ENCODE measurements at places on chromosomes 16 and 17. TPM values are rescaled to one million over a fixed set of nuclear protein-coding genes. Genes with fewer than 3 reads are reported as not detected.

DNA sequence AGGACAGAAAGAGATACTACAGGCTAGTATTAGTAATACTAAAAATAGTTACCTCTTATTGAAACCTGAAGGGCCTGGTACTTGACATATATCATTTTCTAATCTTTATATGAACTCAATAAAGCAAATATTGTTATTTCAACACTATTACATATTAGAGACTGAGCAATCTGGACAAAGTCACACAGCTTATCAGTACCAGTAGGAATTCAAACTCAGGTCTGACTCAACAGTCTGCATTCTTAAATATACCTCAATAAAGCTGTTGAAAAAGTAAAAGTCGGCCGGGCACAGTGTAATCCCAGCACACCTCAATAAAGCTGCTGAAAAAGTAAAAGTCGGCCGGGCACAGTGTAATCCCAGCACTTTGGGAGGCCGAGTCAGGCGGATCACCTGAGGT, 67.4 kb downstream of the KANSL1 start:
- no peak for DNase-seq

- DNase-seq, result no peak
Observed at GRCh38 chr16:69812688-69813014, 50.5 kb downstream of the WWP2 start.

- no peak for DNase-seq
Observed at GRCh38 chr16:11005611-11005975, 61.2 kb downstream of the CLEC16A start.

Gene ETV4
- not detected for total RNA-seq

GRCh38 chr16:16086653-16087446, 136.4 kb downstream of the ABCC6 start:
- no peak for DNase-seq

Gene CES5A
- total RNA-seq, result not detected

DNA sequence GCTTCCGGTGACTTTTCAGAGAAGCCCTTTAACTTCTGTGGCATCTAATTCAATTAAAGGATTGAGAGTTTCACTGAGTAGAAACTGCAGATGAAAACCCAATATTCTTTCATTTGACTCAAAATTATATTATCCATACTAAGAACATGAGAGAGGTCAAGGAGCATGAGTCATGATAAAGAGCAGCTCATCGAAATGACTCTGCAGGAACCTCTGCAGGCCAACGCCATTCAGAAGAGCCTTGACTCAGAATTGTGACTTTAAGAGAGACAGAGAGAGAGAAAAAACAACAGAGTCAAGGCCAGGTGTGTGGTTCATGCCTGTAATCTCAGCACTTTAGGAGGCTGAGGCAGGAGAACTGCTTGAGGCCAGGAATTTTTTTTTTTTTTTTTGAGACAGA, 417.2 kb upstream of the XYLT1 start:
- no peak for DNase-seq

GRCh38 chr16:49464093-49464492, 90.5 kb downstream of the C16orf78 start:
- DNase-seq, result no peak

Gene PDILT
- total RNA-seq, result not detected

GRCh38 chr17:35769895-35770486, 9.3 kb downstream of the C17orf50 start:
- no peak for DNase-seq

- DNase-seq, result no peak
Observed at GRCh38 chr17:45299361-45299760, 17.5 kb downstream of the MAP3K14 start.

- no peak for DNase-seq
Observed at GRCh38 chr16:86664522-86665318, 86.4 kb downstream of the FOXL1 start.

GRCh38 chr17:1231456-1231855, 38.8 kb upstream of the BHLHA9 start:
- no peak for DNase-seq

Gene OTOP3
- not detected for total RNA-seq

DNA sequence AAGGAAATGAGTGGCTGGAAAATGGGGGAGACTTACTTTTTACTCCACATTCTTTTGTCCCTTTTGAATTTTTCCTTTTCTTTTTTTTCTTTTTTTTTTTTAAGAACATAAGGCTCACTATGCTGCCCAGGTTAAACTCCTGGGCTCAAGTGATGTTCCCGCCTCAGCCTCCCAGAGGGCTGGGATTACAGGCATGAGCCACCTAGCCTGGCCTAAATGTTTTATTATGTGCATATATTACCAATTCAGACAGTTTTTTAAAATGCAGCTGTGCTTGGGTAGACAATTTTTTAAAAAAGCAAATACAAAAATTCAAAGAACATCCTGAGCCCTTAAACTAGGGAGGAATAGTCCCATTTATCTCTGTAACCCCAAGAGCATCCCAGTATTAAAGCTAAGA, 28.3 kb downstream of the PSME3IP1 start:
- DNase-seq, result no peak

DNA sequence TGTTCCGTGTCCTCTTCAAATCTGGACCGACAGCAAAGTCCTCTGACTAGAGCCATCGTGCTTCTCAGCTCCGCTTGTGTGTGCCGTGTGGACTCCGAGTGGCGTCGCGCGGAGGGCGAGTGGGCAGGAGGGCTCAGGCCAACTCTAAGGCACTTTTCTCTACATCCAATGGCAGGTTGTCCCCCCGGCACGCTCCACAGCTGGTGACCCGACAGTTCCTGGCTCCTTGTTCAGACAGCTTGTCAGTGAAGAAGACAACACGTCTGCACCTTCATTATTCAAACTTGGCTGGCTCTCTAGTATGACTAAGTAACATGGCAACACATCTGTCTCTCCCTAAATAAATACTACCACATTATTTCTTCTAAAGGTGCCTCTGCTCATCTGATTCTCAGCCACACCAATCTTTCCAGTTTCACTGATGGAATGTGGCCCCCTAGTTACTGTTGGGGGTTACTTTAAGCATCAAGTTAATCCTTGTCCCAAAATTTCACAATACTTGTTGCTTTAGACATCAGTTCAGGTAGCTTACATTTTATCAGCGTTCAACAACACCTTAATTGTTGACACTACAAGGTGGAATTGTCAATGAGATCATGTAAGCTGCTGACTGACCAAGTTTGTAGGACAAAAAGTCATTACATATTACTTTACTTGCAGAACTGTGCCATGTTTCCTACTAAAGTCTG, 15.4 kb downstream of the COG1 start:
- DNase-seq, result no peak

Gene ENPP7
- 6.7 TPM for total RNA-seq

GRCh38 chr16:58518083-58518979, 3.0 kb downstream of the SETD6 start:
- no peak for DNase-seq

DNA sequence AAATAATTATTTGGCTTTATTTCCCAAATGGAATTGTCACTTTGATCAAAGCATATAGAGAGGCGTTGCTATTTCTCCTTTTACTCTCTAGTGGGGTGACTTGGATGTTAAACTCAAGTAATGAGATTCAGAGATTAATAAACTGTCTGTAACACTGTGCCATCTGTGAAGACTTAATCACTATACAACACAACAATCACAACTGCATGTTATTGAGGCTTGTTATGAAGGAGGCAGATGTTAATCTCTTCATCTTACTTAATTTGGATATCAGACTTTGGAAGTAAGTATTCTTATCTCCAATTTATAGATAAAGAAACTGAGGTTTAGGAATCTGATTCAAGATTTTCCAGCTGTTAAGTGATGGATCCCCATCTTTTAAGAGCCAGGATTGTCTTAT, 132.5 kb downstream of the CNTNAP4 start:
- no peak for DNase-seq

- DNase-seq, result no peak
Observed at GRCh38 chr17:11264183-11264871, 23.3 kb downstream of the SHISA6 start.

GRCh38 chr17:71338396-71338795, 782.4 kb upstream of the SOX9 start:
- DNase-seq, result no peak

Gene CCL11
- total RNA-seq, result not detected

DNA sequence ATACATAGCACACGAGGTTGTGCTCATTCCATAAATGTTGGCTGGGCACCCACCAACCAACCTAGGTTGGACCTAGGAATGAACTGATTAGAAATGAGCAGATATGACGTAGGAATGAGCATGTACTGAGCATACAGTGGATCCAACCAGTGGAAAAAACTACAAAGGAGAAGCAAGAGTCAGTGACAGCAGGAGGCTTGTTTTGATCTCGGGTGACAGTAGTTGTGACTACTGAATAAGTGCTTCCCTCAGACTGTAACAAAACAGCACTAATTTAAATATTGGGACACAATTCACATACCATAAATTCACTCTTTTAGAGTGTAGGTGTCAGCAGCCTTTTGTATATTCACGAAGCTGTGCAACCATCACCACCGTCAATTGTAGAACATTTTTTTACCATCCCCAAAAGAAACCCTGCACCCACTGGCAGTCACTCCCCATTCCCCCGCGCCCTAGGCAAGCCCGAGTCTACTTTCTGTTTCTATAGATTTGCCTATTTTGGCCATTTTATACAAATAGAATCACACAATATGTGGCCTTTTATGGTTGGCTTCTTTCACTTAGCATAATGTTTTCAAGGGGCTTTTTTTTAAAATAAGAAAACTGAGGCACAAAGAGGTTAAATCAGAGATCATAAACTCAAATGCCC, 7.0 kb downstream of the VAC14 start:
- no peak for DNase-seq

Gene FBXO39
- 0.70 TPM for total RNA-seq

Gene NR1D1
- total RNA-seq, result 6.7 TPM

DNA sequence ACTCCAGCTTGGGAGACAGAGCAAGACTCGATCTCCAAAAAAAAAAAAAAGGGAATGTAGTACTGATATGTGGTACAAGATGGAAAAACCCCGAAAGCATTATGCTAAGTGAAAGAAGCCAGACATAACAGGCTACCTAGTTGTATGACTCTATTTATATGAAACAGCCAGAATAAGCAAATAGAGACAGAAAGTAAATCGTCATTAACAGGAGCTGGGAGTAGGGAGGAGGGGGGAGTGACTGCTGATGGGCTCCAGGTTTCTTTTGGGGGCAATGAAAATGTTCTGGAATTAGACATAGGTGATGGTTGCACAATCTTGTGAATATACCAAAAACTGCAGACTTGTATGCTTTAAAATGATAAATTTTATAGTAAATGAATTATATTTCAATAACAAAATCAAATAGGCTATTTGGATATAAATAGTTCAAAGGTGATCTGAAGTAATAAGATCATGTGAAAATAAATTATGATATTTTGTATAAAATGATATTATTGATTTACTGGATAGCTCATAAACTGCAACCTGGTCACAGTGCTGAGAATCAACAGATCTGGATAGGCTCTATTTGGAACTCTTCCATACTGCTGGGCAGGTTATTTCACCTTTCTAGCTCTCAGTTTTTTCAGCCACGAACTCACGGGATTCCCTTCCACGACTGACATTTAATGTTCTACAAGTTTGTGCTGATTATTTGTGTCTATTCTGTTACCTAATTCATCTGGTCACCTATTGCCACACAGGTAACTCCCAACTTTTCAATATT, 27.1 kb downstream of the ZNF652 start:
- no peak for DNase-seq

GRCh38 chr17:55607731-55608341, 96.6 kb upstream of the SMIM36 start:
- DNase-seq, result no peak

DNA sequence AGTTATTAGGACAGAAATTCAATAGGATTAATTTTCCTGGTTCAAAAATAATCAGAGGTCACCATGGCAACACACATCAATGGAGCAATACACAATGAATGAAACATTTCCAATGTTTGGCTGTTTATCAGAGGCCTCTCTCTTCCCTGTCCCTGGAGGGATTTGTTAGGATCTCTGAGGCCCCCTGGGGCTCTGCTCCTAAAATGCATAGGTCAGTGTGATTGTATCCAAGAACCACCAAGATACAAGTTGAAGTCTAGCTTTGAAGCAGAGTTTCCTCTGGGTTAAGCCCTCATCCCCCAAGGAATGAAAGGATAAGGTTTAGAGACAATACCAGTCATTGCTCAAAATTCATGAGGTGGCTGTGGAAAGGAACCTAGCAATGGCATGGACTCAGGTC, 561.2 kb upstream of the C16orf82 start:
- no peak for DNase-seq

- no peak for DNase-seq
Observed at GRCh38 chr16:83937922-83938885, 14.8 kb upstream of the OSGIN1 start.
